Osteoblast (primary cell): ENCODE measurements at places on chromosomes 12 and 14.
A peak's percentile ranks its signal among the peaks of the same experiment; 100 is the strongest.

DNA sequence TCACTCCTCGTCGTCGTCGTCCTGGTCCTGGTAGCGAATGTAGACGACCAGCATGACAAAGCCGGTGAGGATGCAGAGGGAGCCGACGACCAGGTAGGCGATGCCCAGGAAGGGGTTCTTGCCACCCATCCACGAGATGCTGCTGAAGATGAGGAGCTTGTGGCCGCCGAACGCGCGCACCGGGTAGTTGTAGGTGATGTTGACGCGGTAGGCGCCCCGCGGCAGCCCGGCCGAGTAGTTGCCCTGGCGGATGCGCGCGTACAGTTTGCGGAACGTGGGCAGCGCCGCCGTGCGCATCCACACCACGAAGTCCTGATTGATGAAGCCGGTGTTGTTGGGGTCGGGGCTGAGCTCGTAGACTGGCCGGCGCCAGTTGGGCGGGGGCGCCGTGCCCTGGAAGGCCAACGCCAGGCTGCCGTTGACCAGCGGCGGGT lies 1.0 kb downstream of the TMEM30B start:
- no peaks in the 10 kb centered on the region for H3K4me1 ChIP-seq
- no peak for DNase-seq
- no peak overlapping the region for H3K27ac ChIP-seq
- H3K36me3 ChIP-seq, result no peaks in the 10 kb centered on the region
- peaks cover 32% of the 10 kb centered on the region for H3K27me3 ChIP-seq
- peak overlapping the region; percentile 71 for H3K4me3 ChIP-seq

DNA sequence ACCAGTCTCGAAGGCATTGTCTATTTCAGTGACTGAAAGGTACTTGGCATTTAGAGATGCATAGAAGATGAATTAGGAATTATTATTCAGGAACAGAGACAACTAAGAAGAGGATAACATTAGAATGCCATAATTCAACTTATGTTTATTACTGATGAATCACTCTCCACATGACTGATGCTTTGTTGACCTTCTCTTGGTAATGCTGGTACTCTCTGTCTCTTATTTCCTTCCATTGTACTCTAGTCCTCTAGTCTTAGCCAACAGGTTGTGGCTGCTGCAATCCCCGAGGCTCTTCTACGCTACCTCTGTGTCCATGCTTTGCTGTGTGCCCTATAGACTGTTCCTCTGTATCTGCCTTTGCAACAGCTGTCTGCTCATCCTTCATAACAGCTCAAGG lies 652.9 kb downstream of the NRXN3 start:
- peak; percentile 15 for DNase-seq
- no peaks in the 10 kb centered on the region for H3K4me1 ChIP-seq
- H3K27ac ChIP-seq, result no peak overlapping the region
- H3K4me3 ChIP-seq, result no peak overlapping the region
- no peaks in the 10 kb centered on the region for H3K36me3 ChIP-seq

GRCh38 chr14:90521084-90521929 lies 124.5 kb downstream of the CALM1 start:
- H3K36me3 ChIP-seq, result no peaks in the 10 kb centered on the region
- peak; percentile 78 for DNase-seq
- H3K4me1 ChIP-seq, result peaks cover 18% of the 10 kb centered on the region
- no peak overlapping the region for H3K4me3 ChIP-seq

- no peaks in the 10 kb centered on the region for H3K27me3 ChIP-seq
- no peak overlapping the region for H3K4me3 ChIP-seq
- no peaks in the 10 kb centered on the region for H3K4me1 ChIP-seq
- H3K27ac ChIP-seq, result no peak overlapping the region
Measured at GRCh38 chr12:112331886-112332285, 50.3 kb downstream of the HECTD4 start.

DNA sequence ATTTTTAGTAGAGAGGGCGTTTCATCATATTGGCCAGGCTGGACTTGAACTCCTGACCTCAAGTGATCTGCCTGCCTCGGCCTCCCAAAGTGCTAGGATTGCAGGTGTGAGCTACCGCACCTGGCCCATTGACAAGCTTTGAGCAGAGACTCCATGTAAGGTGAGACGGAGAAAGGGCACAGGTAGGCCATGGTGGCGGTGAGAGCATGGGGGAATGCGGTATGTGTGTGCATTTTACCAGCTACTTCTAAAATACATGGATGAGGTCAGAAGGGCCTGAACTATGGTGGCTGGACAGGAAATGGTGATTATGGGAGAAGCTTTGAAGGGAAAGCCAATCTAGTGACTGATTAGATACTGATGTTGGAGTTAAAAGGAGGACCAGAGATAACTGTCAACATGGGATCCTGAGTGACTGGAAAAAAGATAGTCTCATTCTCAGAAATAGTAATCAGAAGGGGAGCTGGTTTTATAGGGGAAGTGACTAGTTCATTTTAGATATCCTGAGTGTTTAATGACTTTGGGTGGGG lies 21.9 kb upstream of the PTPRB start:
- H3K27me3 ChIP-seq, result no peaks in the 10 kb centered on the region
- H3K4me3 ChIP-seq, result no peak overlapping the region
- peaks cover 15% of the 10 kb centered on the region for H3K4me1 ChIP-seq
- no peak overlapping the region for H3K27ac ChIP-seq
- no peaks in the 10 kb centered on the region for H3K36me3 ChIP-seq
- DNase-seq, result no peak

GRCh38 chr12:15996254-15996653 lies 85.1 kb downstream of the DERA start:
- H3K4me1 ChIP-seq, result peaks cover 14% of the 10 kb centered on the region
- DNase-seq, result no peak
- H3K36me3 ChIP-seq, result no peaks in the 10 kb centered on the region
- H3K4me3 ChIP-seq, result no peak overlapping the region
- no peaks in the 10 kb centered on the region for H3K27me3 ChIP-seq

DNA sequence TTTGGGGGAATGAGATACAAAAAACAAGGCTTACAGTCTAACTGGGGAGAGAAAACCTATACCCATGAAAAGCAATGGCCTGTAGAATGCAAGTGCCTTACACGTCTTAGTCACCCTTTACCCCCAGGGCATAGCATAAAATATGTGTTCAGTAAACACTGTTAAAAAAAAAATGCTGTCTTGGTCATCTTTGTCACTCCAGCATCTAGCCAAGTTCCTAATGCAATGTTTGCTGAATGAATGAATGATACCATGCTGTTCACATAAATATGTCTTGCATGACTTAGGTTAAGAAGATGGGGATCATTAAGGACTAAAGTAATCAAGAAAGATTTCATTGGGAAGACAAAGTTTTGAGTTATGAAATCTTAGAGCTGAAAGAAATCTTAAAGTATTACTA lies 38.5 kb downstream of the PPP2R5E start:
- no peak overlapping the region for H3K4me3 ChIP-seq
- no peaks in the 10 kb centered on the region for H3K36me3 ChIP-seq
- H3K27ac ChIP-seq, result no peak overlapping the region
- H3K4me1 ChIP-seq, result peaks cover 2% of the 10 kb centered on the region

- no peak overlapping the region for H3K4me3 ChIP-seq
- no peaks in the 10 kb centered on the region for H3K4me1 ChIP-seq
- H3K27ac ChIP-seq, result no peak overlapping the region
Measured at GRCh38 chr14:24843494-24843893, 206.5 kb downstream of the STXBP6 start.

- no peaks in the 10 kb centered on the region for H3K36me3 ChIP-seq
- H3K27me3 ChIP-seq, result peaks cover 92% of the 10 kb centered on the region
- no peak overlapping the region for H3K27ac ChIP-seq
- peak; percentile 93 for DNase-seq
Measured at GRCh38 chr12:94148739-94149118, 352 bp downstream of the PLXNC1 start.

DNA sequence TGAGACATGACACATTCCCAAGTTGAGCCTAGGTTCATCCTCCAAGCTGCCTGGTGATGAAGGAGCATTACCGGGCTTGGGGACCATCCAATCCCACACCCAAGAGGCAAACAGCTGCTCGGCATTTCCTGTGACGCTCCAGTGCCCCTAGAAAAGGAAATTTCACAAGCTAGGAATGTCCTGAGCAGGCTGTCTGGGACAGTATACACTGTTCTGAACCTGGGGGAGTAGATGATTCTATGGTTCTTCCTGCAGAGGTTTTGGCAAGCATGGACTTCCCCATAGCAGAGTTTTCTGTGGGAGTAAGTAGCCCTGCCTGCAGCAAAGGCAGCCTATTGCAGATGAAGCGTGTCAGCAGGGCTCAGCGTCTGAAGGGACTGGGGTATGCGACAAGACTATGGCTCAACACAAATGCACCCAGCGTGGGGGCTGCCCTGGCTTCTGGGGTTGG lies 47.4 kb upstream of the SRSF5 start:
- peak overlapping the region; percentile 36 for H3K4me3 ChIP-seq
- peak overlapping the region; percentile 60 for H3K27ac ChIP-seq
- no peaks in the 10 kb centered on the region for H3K36me3 ChIP-seq
- H3K4me1 ChIP-seq, result peaks cover 33% of the 10 kb centered on the region
- no peaks in the 10 kb centered on the region for H3K27me3 ChIP-seq

GRCh38 chr12:84356224-84356623 lies 556.4 kb downstream of the SLC6A15 start:
- H3K4me1 ChIP-seq, result no peaks in the 10 kb centered on the region
- H3K27ac ChIP-seq, result no peak overlapping the region
- H3K36me3 ChIP-seq, result no peaks in the 10 kb centered on the region
- no peak for DNase-seq
